Cardiac septum (tissue), 1 donor: ENCODE measurements at places on chromosomes 16 and 17.

- no peak for DNase-seq
Measured at GRCh38 chr17:30249460-30249859, 14.0 kb upstream of the SLC6A4 start.

GRCh38 chr17:28133562-28133970 lies 91.1 kb downstream of the NLK start:
- DNase-seq, result no peak

DNA sequence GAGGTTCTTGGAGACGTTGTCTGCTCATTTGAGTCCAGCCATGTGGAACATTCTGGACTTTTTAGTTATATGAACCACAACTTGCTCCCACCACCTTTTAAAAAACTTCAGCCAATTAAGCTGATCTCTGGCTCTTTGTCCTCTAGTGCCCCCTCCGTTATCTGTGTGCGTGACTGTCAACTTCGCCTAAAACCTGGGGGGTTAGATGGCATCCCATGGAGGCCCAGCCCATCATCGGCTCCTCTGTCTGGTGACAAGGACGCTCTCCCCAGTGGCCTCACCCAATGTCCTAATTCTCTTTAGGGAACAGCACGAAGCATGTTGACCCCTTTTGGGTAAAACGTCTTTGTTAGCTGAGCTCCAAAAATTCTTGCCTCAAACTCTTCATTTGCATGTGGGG lies 341.0 kb upstream of the TNRC6C start:
- no peak for DNase-seq

GRCh38 chr16:86959091-86959651 lies 358.0 kb downstream of the C16orf95 start:
- no peak for DNase-seq

GRCh38 chr16:15620611-15621195 lies 22.3 kb downstream of the MARF1 start:
- no peak for DNase-seq

GRCh38 chr17:27216836-27217235 lies 77.1 kb upstream of the WSB1 start:
- no peak for DNase-seq

DNA sequence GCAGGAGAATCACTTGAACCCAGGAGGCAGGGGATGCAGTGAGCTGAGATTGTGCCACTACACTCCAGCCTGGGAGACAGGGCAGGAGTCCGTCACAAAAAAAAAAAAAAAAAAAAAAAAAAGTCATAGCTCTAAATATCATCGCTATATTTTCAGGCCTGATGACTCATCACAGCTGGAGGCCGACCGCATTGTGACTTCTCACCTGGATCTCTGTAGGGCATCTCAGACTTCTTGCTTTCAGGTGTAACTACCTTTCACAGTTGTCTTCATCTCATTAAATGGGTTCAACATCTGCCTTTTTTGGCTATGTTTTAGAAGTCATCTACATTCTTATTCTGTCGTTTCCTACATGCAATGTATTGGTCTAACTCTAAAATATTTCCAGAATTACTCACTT lies 353.1 kb upstream of the MON1B start:
- no peak for DNase-seq

GRCh38 chr16:81460075-81460474 lies 15.5 kb downstream of the CMIP start:
- no peak for DNase-seq

- DNase-seq, result no peak
Measured at GRCh38 chr17:35788477-35789368, 6.7 kb downstream of the MMP28 start.

DNA sequence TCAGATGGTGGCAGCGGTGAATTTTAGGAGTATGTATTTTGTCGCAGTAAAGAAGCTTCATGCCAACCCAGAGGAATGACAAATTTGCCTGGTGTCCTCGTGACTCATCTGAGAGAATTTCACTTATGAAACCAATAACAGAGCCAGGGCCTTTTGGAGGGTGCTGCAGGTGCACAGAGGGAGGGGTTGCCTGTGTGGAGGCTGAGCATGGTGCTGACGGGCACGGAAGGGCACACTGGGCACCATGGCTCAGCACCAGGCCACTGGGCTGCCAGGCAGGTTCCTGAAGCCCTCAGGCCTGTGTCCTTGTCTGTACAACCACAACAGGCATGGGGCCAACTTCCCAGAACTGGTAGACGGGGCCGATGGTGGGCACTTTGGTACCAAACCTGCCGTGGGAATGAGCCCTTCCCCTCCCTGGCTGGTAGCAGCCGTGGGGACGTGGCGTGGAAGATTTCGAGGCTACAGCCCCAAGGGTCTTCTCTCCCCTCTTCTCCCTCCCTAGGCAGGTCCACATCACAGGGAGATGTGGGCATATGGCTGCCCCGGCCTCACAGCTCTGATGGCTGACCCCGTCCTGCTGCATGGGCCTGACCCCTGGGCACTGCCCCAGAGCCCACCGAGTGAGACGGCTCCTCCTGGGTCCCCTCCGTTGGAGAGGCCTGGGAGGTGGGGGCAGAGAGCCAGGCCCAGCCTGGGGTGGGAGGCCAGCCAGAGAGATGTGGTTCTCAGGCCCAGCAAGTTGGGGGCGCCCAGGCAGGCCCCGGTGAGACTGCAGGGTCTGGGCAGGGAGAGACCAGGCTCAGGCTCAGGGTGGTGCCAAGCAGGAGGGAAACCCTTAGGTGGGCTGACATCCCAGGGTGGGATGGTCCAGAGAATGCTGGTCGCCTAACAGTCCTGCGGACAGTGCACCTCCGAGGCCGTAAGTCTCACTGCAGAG lies 30.2 kb upstream of the ZNF469 start:
- DNase-seq, result no peak

GRCh38 chr17:44197980-44198720 lies 1.5 kb downstream of the ATXN7L3 start:
- DNase-seq, result no peak
